Osteocyte (in vitro differentiated cells): ENCODE measurements at places on chromosomes 6 and 20. TPM values are rescaled to one million over a fixed set of nuclear protein-coding genes. Genes with fewer than 3 reads are reported as not detected.

The NHSL1 gene
- total RNA-seq = 19.0 and 21.2 TPM in 2 replicates

The TAF8 gene
- total RNA-seq = 27.6 and 29.2 TPM in 2 replicates

DNA sequence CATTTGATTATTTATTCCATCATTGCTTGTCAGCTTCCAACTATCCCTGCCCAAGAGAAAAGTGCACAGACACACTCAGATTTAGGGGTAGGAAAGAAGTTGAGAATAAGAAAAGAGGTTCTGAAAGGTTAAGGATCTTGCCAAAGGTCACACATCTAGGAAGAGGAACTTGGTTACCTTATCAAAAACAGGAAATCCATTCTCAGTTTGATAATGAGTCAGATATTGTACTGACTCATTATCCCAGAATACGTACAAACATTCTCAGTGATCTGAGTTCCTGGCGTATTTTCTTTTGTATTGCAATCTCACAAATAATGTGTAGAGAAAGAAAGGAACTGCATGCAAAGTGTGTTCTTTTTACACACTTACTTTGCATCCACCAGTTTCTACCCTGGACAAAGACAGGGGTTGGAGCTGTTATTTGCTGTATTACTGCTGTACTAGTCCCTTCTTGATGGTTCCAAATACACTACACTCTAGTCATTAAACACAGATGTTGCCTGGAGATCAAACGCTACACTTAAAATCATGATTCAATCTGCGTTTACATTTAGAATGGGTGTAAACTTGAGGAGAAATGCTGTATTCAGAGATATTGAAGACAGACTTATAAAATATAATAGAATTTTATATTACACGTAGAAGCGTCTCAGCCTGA is 545.7 kb downstream of the PRKN start:
- H3K27me3 ChIP-seq = no peaks in the 10 kb centered on the region
- H3K4me1 ChIP-seq = peaks cover 41% of the 10 kb centered on the region
- no peak for DNase-seq
- H3K27ac ChIP-seq = no peak overlapping the region
- H3K36me3 ChIP-seq = no peaks in the 10 kb centered on the region

- H3K4me3 ChIP-seq = no peak overlapping the region
- peaks cover 30% of the 10 kb centered on the region for H3K27me3 ChIP-seq
- no peak for DNase-seq
- H3K36me3 ChIP-seq = no peaks in the 10 kb centered on the region
- H3K4me1 ChIP-seq = no peaks in the 10 kb centered on the region
Measured at GRCh38 chr20:24705486-24705885, 236.1 kb downstream of the SYNDIG1 start.

- no peak overlapping the region for H3K27ac ChIP-seq
- no peak overlapping the region for H3K4me3 ChIP-seq
- H3K4me1 ChIP-seq = no peaks in the 10 kb centered on the region
- no peak for DNase-seq
- no peaks in the 10 kb centered on the region for H3K36me3 ChIP-seq
Measured at GRCh38 chr6:47700596-47700995, 2.2 kb downstream of the ADGRF4 start.
